ENCODE measurements at places on chromosomes 13 and 19. TPM values are rescaled to one million over a fixed set of nuclear protein-coding genes. Genes with fewer than 3 reads are reported as not detected.

ZNF560 gene
- not detected for total RNA-seq

ACP7 gene
- 0.15 TPM for total RNA-seq

GRCh38 chr13:85529218-85529594 is 270.0 kb downstream of the SLITRK6 start:
- H3K4me3 ChIP-seq: no peak overlapping the region
- DNase-seq: no peak
- no peaks in the 10 kb centered on the region for H3K4me1 ChIP-seq
- H3K27me3 ChIP-seq: no peaks in the 10 kb centered on the region
- H3K36me3 ChIP-seq: no peaks in the 10 kb centered on the region

GRCh38 chr19:7340959-7341837 is 7.5 kb upstream of the ARHGEF18 start:
- H3K27ac ChIP-seq: peak overlapping the region; percentile 33
- H3K4me3 ChIP-seq: no peak overlapping the region
- peak; percentile 91 for DNase-seq
- peaks cover 43% of the 10 kb centered on the region for H3K4me1 ChIP-seq
- no peaks in the 10 kb centered on the region for H3K36me3 ChIP-seq

DNA sequence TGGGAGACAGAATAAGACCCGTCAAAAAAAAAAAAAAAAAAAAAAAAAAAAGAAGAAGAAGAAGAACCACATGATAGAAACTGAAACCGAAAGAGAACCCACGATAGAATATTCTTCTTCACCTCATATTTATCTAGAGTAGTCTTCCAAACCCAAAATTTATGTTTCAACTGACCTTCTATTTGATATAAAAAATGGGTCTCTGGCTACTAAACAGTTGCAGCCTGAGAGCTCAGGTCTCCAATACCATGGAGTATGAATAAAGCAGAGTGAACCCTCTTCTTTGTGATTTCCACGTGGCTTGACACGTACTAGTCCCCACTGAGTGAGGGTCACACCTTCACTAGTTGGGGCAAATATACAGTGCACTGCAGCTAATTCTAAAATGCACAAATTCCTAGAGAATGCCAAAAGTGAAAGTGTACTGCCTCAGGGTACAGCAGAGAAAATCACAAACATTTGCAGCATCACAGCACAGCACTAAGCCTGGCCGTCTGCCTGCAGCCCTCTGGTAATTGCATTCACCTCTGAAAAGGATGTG is 30.8 kb upstream of the RFC3 start:
- no peak overlapping the region for H3K27ac ChIP-seq
- DNase-seq: peak; percentile 10
- peak overlapping the region; percentile 45 for H3K4me3 ChIP-seq
- H3K36me3 ChIP-seq: no peaks in the 10 kb centered on the region
- peaks cover 14% of the 10 kb centered on the region for H3K4me1 ChIP-seq
- H3K27me3 ChIP-seq: no peaks in the 10 kb centered on the region

DNA sequence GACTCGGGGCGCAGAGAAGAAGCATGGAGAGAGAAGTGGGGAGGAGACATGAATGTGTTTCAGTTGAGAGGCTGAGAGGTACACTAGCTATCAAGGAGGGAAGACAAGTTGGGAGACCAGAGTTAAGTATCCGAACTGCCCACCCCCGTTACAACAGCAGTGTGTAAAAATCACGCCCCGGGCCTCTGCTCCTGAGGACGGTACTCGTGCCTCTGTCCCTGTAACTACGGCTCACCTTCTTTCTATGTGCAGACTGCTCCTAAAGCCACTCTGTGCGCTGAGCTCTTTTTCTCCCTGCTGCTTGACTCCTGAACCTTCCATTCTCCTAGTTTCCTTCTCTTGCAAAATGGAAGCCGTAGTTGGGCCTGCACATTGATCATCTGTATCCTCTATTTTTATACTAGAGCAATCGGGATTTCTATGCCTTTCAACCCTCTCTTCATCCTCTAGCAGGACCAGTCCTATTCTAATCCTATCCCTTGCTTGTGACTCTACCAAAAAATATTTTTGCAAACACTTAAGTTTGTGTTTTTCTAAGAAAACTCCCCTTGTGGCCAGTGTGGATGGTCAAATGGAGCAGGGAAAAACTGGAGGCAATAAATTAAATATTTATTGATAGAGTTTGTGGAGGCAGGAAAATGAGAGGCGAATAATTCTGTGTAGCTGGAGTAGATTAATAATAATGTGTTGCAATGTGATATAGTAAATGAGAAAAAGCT is 569 bp downstream of the POLR1D start:
- peak overlapping the region; percentile 69 for H3K27ac ChIP-seq
- H3K27me3 ChIP-seq: no peaks in the 10 kb centered on the region
- H3K4me3 ChIP-seq: peak overlapping the region; percentile 82

GRCh38 chr13:59424661-59425060 is 739.1 kb downstream of the DIAPH3 start:
- no peak overlapping the region for H3K27ac ChIP-seq
- no peak overlapping the region for H3K4me3 ChIP-seq
- DNase-seq: no peak
- H3K36me3 ChIP-seq: no peaks in the 10 kb centered on the region
- H3K4me1 ChIP-seq: no peaks in the 10 kb centered on the region
- H3K27me3 ChIP-seq: no peaks in the 10 kb centered on the region

HTR2A gene
- not detected for total RNA-seq

IPO5 gene
- total RNA-seq: 201 TPM

GRCh38 chr13:49606747-49607648 is 21.3 kb upstream of the ARL11 start:
- no peaks in the 10 kb centered on the region for H3K27me3 ChIP-seq
- peak overlapping the region; percentile 74 for H3K4me3 ChIP-seq
- peaks cover 2% of the 10 kb centered on the region for H3K4me1 ChIP-seq
- H3K36me3 ChIP-seq: no peaks in the 10 kb centered on the region

CRYL1 gene
- 18.2 TPM for total RNA-seq

DNA sequence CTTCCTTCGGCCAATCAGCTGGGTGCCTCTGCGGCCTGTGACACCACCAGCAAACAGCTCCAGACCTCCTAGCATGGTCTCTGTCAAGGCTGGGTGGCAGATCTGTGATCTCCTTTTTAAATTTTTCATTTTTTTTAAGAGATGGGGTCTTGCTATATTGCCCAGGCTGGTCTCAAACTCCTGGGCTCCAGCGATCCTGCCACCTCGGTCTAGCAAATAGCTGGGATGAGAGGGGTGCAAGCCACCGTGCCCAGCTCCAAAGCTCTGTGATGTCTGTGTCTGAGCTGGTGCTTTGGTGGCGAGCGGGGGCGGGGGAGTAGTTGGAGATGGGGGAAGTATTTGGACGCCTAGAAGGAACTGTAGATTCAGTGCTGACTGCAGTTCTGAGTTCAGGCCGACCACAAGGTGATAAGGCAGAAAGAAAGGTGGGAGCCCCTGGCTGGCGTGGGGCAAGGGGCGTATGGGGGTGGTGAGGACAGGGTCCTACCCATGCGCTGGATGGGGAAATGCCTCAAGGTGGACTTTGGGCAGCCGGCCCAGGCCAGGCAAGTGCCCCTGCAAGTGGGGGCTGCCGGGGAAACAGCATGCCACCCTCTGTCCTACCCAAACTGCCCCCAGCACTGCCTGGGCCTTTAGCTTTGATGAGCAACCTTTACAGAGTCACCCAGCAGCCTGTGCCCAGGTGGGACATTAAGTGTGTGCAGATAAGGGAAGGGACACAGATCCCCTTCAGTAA is 5.5 kb downstream of the DPP9 start:
- no peak overlapping the region for H3K4me3 ChIP-seq
- no peaks in the 10 kb centered on the region for H3K27me3 ChIP-seq
- peaks cover 22% of the 10 kb centered on the region for H3K4me1 ChIP-seq
- no peak for DNase-seq
- peaks cover 15% of the 10 kb centered on the region for H3K36me3 ChIP-seq

GRCh38 chr13:52187029-52187423 is 27.6 kb upstream of the NEK3 start:
- H3K4me3 ChIP-seq: no peak overlapping the region
- H3K27ac ChIP-seq: peak overlapping the region; percentile 51
- H3K36me3 ChIP-seq: peaks cover 8% of the 10 kb centered on the region
- no peaks in the 10 kb centered on the region for H3K27me3 ChIP-seq
- no peak for DNase-seq

KLHL26 gene
- total RNA-seq: 11.0 TPM

DNA sequence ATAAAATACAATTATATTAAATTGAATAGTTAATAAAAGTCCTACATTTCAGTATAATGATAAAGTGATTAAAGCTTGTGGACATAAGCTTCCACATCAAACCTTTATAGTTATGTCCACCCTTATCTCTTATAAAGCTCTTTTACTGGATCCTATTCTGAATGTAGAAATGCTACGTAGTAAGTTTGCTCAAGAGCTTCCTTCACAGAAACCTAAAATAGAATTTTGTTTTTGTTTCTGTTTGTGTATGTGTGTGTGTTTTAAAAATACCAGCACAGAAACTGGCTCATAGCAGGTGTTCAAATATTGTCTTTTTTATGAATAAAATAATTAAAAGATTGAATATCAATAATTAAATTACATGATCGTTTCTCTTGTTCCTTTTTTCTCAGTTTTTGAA is 21.0 kb upstream of the UFM1 start:
- no peaks in the 10 kb centered on the region for H3K36me3 ChIP-seq
- no peak overlapping the region for H3K27ac ChIP-seq
- no peaks in the 10 kb centered on the region for H3K4me1 ChIP-seq
- no peak overlapping the region for H3K4me3 ChIP-seq
- DNase-seq: no peak
- H3K27me3 ChIP-seq: peaks cover 3% of the 10 kb centered on the region

DNA sequence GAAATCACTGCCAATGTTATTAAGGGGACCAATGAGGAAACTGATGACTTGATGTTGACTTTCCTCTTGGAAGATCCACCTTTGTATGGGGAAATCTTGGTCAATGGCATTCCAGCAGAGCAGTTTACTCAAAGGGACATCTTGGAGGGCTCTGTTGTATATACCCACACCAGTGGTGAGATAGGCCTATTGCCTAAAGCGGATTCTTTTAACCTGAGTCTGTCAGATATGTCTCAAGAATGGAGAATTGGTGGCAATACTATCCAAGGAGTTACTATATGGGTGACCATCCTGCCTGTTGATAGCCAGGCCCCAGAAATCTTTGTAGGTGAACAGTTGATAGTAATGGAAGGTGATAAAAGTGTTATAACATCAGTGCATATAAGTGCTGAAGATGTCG is 3.4 kb downstream of the FREM2 start:
- peaks cover 17% of the 10 kb centered on the region for H3K27me3 ChIP-seq
- no peaks in the 10 kb centered on the region for H3K4me1 ChIP-seq
- no peak overlapping the region for H3K4me3 ChIP-seq
- no peak for DNase-seq
- no peak overlapping the region for H3K27ac ChIP-seq
- H3K36me3 ChIP-seq: no peaks in the 10 kb centered on the region

APOC4 gene
- not detected for total RNA-seq

MBD3L3 gene
- not detected for total RNA-seq

DNA sequence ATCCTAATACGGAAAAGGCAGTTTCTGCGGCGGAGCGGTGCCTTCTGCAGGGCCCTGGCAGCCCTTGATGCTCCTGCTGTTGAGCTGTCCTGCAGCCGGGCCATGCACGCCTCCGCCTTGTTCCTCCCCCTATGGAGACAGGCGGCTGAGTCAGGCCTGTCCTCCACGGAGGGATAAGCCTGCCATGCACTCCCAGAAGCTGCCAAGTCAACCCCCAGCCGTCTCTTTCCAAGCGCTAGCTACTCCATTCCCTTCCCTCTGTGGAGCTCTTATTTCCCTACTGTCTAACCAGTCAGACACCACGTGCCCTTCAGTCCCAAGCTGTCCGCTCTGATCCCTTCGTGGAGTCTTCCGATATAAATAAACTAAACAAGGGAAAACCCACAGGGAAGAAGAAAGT is 197.0 kb downstream of the COL4A1 start:
- H3K27ac ChIP-seq: no peak overlapping the region
- H3K36me3 ChIP-seq: no peaks in the 10 kb centered on the region

GRCh38 chr13:105365831-105366230 is 1169.6 kb downstream of the EFNB2 start:
- no peak overlapping the region for H3K27ac ChIP-seq
- no peak overlapping the region for H3K4me3 ChIP-seq
- H3K27me3 ChIP-seq: no peaks in the 10 kb centered on the region
- DNase-seq: no peak

DNA sequence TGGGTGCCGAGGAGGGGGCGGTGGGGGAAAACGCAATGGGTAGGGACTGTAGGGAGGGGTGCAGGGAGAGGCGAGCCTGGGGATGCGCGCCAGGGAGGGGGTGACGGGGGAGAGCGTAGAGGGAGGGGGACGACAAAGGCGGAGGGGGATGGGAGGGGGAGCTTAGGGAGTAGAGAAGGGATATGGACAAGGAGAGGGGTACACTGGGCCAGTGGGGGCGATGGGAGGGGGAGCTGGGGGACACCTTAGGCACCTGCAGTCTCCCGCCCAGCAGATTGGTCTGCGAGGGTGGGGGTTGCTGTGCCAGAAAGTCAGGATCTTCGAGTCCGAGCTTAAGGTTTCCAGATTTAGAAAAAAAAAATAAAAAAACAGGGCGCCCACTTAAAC is 15.7 kb downstream of the CCDC124 start:
- no peak for DNase-seq
- peaks cover 45% of the 10 kb centered on the region for H3K4me1 ChIP-seq
- H3K27me3 ChIP-seq: peaks cover 43% of the 10 kb centered on the region
- H3K4me3 ChIP-seq: peak overlapping the region; percentile 52
- H3K36me3 ChIP-seq: peaks cover 2% of the 10 kb centered on the region

DNA sequence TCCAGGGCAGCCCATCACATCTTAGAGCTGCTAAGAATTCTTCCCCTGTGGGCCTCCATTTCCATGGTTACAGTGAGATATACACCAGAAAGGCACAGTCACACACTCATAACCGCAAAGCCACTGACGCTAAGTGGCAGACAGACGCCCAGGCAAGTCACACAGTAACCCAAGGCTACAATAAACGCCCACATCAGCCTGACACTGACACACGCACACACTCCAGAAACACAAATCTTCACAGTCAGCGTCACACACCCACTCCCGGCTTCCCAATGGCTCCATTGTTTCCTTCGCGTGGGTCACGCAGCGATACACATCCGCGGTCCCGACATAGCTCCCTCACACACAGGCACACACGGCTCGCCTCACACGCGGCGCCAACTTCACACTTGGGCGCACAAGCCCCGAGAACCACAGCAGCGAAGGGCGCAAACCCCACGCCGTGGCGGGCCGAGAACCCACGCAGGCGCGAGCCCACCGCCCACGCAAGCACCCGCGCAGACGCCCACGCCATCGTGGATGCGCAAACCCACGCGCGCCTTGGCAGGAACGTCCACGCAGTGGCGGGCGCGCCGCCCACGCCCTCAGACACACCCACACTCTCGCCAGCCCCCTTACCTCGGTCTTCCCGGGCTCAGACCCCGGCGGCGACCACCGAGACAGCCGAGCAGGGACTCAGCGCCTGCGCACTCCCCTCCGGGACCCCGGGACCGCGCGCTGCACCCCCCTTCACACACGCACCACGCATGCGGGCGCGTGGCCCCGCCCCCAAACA is at the start of gene ZNF667:
TSS of gene ZNF667 (minus strand) at position 695 of the 778 bp plus-strand sequence. CDS start 14,975 bp downstream, outside the sequence.
- H3K36me3 ChIP-seq: peaks cover 35% of the 10 kb centered on the region
- DNase-seq: peak; percentile 9
- no peak within 1 kb of the TSS for H3K27ac ChIP-seq
- H3K4me3 ChIP-seq: peak within 1 kb of the TSS; percentile 71

- peaks cover 38% of the 10 kb centered on the region for H3K4me1 ChIP-seq
- peaks cover 25% of the 10 kb centered on the region for H3K36me3 ChIP-seq
- H3K27me3 ChIP-seq: no peaks in the 10 kb centered on the region
These were observed at the start of gene PRKD2 for GRCh38 chr19:46717034-46717715. Gene PRKD2, minus strand, starts transcription at chr19:46717114. Its CDS starts 744 bp downstream, at chr19:46716370.

- no peaks in the 10 kb centered on the region for H3K27me3 ChIP-seq
- no peak overlapping the region for H3K4me3 ChIP-seq
- no peak for DNase-seq
- H3K27ac ChIP-seq: no peak overlapping the region
- no peaks in the 10 kb centered on the region for H3K4me1 ChIP-seq
These were observed 502.7 kb upstream of the HTR2A start for GRCh38 chr13:47399599-47399998.

Data from activated CD4-positive, alpha-beta memory T cell treated with anti-CD3 and anti-CD28 coated beads for 36 hours (primary cell).